Ecto neural progenitor cell (in vitro differentiated cells): ENCODE measurements at places on chromosomes 12 and 14.

DNA sequence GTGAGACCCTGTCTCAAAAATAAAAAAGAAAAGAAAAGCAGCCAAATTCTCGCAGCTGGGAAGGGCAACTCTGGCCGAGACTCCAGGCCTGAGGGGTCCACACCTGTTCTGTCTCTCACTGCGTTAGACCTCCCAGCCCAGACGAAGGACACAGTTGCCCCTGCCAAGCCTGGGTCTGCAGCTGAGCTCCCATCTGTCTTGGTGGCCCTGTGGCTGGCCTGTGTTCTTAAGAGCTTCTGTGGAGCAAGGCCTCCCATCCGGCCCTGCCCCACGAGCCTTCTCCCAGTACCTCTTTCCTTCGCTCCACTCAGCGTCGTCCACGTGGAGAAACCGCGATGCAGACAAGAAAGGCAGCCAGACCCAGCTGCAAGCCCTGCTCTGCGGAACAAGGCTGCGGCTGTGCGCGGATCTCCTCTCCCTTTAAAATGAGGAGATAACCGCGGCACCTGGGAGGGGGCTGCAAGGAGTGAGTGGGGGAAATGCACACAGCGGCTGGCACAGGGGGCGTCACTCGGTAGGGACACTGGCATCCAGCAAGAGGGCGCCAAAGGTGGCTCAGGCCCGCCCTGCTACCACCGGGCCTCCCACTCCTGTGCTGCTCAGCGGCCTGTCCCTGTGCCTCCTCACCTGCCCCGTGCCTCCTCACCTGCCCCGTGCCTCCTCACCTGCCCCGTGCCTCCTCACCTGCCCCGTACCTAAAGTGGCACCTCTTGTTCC lies 42.4 kb downstream of the LRRC74A start:
- DNase-seq = no peak

GRCh38 chr12:65025136-65025535 lies 96.0 kb downstream of the WIF1 start:
- DNase-seq = no peak

GRCh38 chr12:3135522-3136461 lies 58.6 kb downstream of the TSPAN9 start:
- DNase-seq = peak; percentile 83

- DNase-seq = no peak
These were observed 34.2 kb upstream of the C12orf50 start for GRCh38 chr12:88063375-88063774.

- no peak for DNase-seq
These were observed 29.5 kb upstream of the FBXO34 start for GRCh38 chr14:55241673-55242072.

- no peak for DNase-seq
These were observed 14.1 kb downstream of the KLRF2 start for GRCh38 chr12:9895215-9895971.

GRCh38 chr12:41452838-41453407 lies 264.8 kb downstream of the PDZRN4 start:
- no peak for DNase-seq

GRCh38 chr12:64882687-64883086 lies 58.2 kb downstream of the TBC1D30 start:
- DNase-seq = no peak

GRCh38 chr12:673849-674248 lies 10.6 kb upstream of the NINJ2 start:
- DNase-seq = no peak

- DNase-seq = no peak
These were observed 123.0 kb downstream of the PRKD1 start for GRCh38 chr14:29804481-29805266.

DNA sequence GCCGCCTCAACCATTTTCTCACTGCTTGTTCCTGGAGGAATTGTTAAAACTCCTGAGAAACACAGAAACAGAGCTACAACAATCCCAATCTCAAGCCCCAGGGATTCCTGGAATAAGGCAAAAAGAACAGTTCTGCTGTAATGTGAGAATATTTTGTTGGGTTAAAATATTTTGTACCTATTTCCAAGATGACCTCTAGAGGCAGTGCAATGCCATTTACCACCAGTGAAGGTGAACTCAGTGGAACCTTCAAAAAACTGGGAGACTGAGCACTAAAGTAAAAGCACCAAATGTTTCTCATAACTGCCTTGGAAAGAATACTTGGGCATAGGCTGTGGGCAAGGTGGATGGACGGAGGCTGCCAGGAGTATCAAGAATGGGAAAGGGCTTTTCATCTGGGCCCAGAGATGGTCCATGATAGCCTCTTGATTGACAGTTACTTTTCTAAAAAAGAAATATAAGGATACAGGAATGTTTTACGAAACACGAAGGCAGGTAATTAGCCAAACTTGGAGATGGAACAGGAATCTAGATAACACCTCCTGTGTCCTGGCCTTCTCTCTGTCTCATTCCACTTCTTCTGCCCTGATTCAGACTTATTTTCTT lies 334.0 kb upstream of the FLRT2 start:
- DNase-seq = no peak

DNA sequence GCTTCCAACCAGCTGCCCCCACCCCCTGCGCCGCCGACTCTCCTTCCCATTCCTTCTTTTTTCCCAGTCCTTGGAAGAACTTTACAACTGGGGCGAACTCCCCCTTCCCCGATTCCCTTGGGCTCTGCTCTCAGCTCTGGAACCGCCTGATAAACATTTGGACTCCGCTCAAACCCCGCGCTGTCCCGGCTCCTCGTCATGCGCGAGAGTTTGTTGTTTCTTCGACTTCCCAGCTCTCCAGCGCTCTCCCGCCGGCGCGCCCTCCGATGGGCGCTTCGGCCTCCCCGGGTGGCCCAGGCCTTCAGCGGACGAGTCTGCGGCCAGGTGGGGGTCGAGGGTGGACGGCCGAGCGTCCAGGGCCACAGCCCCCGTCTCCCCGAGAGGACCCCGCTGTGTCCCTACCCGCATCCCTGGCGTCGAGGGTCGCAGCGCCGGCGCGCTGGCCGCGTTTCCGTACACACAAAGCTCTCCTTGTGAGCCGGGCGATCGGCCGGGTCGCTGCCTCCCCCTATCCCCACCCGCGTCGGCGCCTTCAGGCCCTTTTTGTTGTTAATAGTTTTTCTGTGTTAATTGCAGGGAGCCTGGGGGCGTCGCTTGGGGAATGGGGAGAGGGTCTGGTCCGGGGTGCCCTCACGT lies 847 bp downstream of the MMP14 start:
- peak; percentile 66 for DNase-seq

- DNase-seq = no peak
These were observed 1003.3 kb upstream of the TMEM132C start for GRCh38 chr12:127263621-127264020.

DNA sequence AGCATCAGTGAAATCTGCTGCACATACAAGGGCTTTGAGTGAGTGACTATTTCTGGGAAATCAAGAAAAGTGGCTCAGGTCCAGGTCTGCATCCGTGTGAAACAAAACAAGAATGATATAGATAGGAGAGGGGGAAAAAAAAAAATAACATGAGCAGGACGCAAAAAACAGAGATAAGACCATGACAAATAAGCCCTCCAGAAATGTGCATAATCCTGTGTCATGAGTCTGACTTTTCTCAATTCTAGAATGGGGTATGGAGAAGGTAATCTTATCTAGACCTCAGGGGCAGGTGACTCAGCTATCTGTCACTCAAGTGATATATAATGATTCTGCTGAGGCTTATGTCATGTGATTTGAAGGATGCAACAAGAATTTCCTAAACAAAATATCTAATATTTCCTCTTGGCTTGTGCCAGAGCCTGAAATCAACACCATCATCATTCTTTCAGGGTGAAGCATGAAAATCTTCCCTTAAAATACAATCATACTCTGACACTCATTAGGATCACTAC lies 250.0 kb downstream of the PHLDA1 start:
- DNase-seq = no peak

DNA sequence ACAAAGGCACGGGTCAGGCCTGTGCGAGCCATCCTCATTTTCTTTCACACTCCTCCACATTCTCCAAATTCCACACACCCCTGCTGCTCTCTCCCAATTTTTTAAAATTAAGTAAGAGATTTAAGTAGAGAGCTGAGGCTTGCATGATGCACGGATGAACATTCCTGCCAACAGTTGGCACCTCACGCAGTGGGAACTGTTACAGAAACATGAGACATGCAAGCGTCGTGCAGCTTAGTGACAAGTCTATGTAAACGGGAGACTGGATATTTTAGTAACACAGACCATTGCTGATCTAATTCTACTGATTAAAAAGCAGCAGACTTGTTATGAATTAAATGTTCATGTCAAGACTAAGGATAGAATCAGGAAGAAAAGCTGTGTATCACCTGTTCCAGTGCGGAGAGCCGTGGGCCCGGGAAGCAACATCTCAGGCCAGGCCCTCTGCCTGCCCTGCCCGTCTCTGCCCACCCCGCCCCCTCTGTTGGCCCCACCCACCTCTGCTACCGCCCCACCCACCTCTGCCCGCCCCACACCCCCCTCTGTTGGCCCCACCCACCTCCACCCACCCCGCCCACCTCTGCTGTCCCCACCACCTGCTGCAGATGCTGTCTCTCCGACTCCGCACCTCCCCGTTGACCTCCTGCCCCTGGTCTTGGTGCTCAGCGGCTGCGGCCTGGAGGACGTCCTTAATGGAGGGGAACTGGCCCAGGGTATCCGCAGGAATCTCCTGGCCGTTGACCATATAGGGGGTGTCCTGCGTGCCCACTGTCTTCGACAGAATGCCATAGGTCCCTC lies 21.2 kb downstream of the GOLGA3 start:
- no peak for DNase-seq

DNA sequence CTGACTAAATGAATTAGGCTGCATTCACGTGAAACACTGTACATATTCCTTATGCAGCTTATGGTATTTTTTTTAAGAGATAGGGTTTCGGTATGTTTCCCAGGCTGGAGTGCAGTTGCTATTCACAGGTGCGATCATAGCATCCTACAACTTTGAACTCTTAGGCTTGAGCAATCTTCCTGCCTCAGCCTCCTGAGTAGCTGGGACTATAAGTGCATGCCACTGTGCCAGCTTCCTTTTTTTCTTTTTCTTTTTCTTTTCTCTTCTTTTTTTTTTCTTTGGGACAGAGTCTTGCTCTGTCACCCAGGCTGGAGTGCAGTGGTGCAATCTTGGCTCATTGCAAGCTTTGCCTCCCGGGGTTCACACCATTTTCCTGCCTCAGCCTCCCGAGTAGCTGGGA lies 35.8 kb upstream of the SPPL3 start:
- DNase-seq = no peak

- no peak for DNase-seq
These were observed 596.1 kb downstream of the VRK1 start for GRCh38 chr14:97393244-97393643.

DNA sequence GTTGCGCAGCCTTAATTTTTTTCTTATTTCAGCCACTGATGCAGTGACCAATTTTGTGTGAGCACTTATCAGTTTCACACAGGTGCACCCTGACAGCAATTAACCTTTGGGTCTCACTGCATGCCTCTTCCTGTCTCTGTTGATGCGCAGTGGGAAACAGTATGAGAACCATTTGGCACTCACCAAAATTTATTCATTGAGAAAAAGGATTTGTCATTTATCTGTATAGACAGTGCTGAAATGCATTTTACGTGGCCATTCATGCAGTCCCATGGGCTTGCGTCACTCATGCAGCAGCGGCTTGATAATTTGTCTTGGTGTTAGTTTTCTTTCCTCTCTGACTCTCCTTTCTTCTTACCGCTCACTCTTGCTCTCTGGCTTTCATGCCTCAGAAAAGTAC lies 157.5 kb downstream of the C12orf75 start:
- no peak for DNase-seq

GRCh38 chr12:76033081-76034011 lies 1.8 kb upstream of the PHLDA1 start:
- no peak for DNase-seq

GRCh38 chr12:89636052-89636775 lies 72.4 kb downstream of the ATP2B1 start:
- DNase-seq = no peak

GRCh38 chr12:6603095-6603567 lies 4.0 kb downstream of the CHD4 start:
- DNase-seq = peak; percentile 58

GRCh38 chr12:132329720-132330548 lies 545 bp upstream of the GALNT9 start:
- DNase-seq = no peak

DNA sequence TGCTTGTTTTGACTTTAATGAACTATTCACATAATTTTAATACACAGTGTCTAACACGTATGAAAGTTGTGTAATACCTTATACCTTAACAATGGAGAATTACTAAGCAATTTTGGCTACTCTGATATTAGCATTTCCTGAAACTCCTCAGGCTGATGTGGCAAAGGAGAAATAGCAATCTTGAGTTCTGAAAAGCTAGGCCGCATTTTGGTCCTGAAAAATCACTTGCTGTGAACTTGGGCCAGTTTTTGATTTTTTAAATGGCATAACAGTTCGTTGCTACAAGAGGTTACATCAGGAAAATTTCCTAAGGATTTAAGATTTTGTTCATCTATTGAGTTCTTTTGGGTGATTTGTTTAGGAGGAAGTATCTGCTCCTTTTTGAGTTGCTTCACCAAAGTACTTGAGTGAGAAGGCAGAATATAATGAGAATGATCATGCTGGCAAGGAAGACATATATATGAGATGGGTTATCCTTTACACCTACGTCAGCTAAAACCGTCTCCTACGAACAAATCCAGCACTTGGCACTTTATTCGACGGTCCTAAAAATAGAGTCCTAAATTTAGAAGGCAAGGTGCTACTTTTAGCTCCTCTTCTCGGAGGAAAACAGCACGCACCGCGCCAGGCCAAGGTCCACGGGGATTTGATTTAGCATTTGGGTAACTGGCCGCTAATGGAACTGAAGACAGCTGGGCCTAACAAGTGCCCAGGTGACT lies 32.2 kb downstream of the MIA2 start:
- no peak for DNase-seq

DNA sequence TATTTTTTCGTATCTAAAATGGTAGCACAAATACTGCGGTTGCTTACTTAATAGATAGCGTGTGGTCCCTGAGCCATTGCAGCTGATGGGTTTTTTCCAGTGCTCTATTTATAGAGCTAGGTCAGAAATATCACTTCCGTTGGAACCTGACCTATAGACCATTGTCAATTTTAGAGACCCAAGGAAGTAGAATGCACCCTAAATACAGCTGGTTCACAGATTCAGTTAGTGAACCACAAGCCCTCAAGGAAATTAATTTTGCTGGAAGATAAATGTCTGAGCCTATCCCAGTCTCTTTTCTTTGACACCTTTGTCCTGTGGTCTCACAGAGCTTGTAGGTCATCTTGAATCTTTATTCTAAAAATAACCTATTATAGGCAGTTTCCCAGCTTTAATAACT lies 391.0 kb downstream of the ZFP36L1 start:
- DNase-seq = no peak
